Activated T-cell treated with anti-CD3 and anti-CD28 coated beads for 24 hours (primary cell): ENCODE measurements at places on chromosomes 12 and 14.

DNA sequence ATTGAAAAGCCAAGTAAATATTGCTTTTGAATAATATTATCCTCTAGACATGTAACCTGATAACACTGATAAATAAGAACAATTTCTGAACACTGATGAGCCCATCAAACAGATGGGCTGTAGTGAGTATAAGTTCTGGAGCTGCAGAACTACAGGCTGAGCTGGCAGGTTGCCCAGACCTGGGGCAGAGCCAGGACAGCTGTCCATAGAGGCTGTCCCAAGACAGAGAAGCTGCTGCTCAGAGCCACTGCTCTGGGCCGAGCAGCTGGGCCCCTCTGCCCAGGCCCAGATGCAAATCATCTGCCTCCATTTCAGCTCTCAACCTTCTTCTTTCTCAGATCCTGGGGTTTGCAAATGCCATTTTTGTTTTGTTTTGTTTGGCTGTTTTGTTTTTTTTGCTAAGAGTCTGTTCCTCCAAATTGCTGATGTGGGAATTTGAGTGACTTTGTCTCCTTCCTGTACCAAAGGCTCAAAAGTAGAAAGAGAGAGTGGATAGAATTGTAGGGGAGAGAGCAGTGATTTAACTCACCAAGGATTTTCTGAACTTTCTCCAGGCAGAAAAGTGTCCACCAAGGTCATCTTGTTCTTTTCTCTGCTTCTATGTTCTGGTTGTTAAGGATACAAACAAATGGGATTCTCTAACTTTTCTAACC, 4.0 kb upstream of the TESPA1 start:
- DNase-seq, result no peak

- DNase-seq, result no peak
These were observed 68.0 kb downstream of the SERPINA3 start for GRCh38 chr14:94679937-94680861.

- no peak for DNase-seq
These were observed 78.6 kb downstream of the CCDC60 start for GRCh38 chr12:119412811-119413794.

DNA sequence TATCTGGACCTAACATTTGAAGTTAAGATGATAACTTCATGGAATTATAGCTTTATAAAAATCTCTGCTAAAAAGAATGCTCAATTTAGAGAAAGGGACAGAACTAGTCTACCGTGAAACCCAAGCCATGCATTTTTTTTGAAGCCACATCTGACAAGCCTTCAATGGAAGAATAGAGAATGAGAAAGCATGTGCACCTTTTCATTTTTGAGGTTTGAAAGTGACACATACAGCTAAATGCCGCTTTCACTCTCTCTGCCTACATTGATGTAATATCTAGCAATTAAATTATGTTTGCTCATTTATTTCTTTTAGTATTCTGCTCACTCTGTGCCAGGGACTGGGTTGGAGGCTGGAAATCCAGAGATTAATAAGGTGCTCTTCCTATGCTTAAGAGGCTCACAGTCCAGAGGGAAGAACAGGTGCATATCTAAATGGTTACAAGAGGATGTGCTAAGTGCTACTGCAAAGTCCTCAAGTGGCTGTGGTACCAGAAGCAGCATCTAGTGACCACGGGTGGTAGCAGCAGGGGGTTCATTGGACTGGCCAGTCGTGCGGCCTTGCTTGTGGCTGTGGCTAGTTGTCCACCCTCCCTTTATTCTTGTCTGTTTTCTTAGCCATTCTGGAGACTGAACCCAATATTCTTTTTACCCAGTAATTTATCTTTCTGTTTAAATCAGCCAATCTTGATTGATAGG, 60.4 kb downstream of the PPP1R36 start:
- no peak for DNase-seq

GRCh38 chr12:101784376-101784775, 45.1 kb upstream of the SYCP3 start:
- no peak for DNase-seq

- DNase-seq, result no peak
These were observed 47.7 kb upstream of the MAP3K9 start for GRCh38 chr14:70856851-70857495.

- DNase-seq, result peak; percentile 23
These were observed 110.7 kb downstream of the BTG1 start for GRCh38 chr12:92034858-92035401.

DNA sequence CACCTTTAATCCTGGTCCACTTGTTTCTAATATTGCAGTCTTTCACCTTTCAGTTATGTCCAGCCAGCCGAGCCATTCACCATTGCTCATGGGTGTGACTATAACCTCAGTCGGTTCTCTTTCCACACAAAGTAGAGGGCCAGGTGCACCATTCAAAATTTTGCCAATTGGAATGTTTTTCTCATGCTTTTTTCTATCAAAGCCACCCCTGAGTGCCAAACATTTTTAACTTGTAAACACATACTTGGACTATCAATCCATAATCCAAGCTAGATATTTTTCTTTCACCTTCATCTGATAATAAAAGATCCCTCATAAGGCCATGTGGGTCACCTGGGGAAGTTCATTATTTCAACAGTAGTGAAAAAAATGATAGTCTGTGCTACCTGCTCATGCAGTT, 52.4 kb downstream of the CCER1 start:
- DNase-seq, result no peak

GRCh38 chr12:95412482-95413311, 61.3 kb upstream of the METAP2 start:
- no peak for DNase-seq

GRCh38 chr12:43097471-43097870, 454.5 kb downstream of the ADAMTS20 start:
- no peak for DNase-seq

DNA sequence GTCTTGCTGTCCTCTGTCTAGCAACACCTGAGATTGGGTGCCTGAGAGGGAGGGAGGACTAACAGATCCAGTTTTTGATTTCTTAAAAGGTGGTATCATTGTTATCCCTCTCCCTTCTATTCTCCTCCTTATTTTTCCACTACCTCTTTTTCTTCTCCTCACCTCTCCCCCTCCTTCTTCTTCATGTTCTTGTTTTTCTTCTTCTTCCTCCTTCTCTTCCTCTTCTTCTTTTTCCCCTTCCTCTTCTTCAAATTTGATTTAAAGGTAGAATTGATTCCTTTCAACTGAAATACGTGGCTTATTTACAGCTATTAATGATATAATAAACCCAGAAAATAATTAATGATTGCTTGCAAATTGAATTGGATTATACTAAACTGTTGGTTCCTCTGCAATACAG, 256.8 kb upstream of the BTG1 start:
- no peak for DNase-seq

- DNase-seq, result peak; percentile 37
These were observed 730 bp downstream of the CLSTN3 start for GRCh38 chr12:7130701-7131501.

GRCh38 chr14:65159281-65160062, 57.2 kb upstream of the MAX start:
- no peak for DNase-seq

- DNase-seq, result no peak
These were observed 79.3 kb upstream of the C12orf71 start for GRCh38 chr12:27161458-27162228.
